ENCODE measurements at places on chromosomes 12 and 14.
A peak's percentile ranks its signal among the peaks of the same experiment; 100 is the strongest.

- no peak for DNase-seq
Observed at GRCh38 chr12:112153893-112154219, 28.5 kb downstream of the TRAFD1 start.

DNA sequence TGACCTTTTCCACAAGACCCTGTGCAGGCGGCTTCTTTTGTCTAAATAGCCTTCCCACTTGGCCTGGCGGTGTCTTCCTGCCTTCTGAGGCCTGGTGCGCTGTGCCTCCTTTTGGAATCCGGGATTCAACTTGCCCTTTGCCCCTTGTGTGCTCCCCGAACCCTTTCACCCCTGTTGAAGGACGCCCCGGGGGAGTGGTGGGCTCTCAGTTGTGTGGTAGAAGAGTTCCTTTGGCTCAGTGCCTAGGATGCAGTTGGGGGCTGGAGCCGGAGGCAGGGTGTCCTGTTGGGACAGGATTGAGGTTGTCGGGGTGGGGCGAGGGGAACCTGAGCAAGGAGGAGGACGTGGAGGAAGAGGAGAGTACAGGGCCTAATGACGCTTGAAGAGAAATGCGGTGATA, 34.5 kb downstream of the KLC1 start:
- DNase-seq = no peak

DNA sequence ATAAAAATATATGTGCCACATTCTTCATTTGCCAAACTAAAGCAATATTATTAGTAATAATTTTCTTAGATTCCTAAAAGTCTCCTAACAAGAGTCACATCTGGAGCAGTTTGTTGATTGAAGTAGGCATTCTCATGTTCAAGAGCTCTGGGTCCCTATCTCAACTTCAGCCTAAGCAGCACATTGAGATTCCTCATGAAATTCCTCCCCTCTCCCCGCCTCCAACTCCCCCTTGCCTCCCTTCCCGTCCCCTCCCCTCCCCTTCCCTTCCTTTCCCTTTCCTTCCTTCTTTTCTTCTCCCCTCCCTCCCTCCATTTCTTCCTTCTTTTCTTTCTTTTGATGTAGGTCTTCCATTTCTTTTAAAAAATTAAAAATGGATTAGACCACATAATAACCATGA, 48.7 kb upstream of the NAV3 start:
- no peak for DNase-seq

- no peak for DNase-seq
Observed at GRCh38 chr14:31950764-31951637, 126.1 kb upstream of the ARHGAP5 start.

- DNase-seq = no peak
Observed at GRCh38 chr12:62370189-62370588, 96.4 kb upstream of the MON2 start.

- no peak for DNase-seq
Observed at GRCh38 chr14:99272899-99273765, 1.1 kb upstream of the BCL11B start.

- no peak for DNase-seq
Observed at GRCh38 chr12:124852329-124852831, 11.3 kb downstream of the SCARB1 start.

DNA sequence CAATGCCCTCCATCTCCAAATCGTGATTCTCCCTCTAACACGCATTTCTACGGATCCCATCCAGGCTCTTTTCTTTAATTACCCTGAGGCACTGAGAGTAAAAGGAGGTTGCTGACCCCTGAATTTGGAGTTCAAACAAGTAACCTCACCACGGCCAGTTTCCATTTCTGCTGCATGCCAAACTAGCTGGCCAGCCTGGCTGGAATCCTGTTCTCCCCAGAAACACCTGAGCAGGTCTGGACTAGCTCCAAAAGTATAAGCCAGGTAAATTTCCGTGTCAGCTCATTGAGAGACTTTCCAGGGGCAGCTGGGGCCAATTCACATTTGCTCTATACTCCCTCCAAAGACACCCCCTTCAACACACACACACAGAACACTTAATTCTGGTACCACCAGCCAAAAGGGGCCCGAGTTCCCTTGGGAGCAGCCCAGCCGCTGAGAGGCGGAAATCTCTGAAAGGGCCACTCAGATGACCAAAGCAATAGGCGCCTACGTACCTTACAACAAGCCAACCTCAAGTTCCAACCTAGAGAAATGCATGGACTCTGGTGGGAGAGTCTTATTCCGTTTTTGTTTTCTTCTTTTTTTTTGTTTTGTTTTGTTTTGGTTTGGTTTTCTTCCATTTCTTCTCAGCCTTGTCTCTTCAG, 131.4 kb downstream of the NDUFA12 start:
- DNase-seq = no peak

DNA sequence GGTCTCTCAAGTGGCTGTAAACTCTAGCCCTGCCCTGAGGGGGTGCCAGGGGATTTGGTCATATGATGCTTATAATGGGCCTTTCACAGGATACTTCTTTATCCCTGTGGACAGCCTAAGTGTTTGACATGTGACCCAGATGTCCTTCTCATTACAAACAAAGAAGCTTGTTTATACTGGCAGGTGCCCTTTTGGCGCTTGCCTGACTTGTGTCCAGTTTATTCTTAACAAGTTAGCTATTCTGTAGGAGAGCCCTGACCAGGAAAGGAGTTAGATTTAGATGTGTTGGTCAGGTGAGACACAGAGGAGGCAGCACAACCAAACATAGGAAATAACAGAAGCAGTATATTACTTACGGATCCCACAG, 51.9 kb downstream of the CCDC91 start:
- DNase-seq = no peak

DNA sequence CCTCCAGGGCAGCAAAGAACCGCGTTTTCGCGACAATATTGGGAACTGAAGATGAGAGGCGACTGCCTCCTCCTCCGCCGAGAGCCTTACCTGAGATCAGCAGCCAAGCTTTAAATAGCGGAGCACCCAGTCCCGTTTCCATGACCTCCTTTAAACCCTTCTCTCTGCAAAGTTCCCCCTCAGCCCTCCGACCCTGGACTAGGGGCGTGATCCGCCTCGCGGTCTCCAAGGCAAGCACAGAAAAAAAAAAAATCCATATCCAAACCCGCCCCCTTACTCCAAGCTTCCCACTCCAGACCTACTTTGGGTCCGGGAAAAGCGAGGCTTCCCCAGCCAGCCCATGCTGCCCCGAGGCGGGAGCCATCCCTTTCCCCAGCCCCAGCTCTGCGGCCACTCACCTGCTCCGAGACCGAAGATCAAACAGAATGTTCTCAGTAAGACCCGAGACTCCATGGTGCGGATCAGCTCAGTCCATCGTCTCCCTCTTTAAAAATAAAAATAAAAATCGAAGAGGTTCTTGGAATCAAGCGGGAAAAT, 630 bp downstream of the NELL2 start:
- DNase-seq = no peak

- DNase-seq = no peak
Observed at GRCh38 chr12:6810758-6811157, 10.9 kb upstream of the GPR162 start.

- DNase-seq = no peak
Observed at GRCh38 chr14:32412532-32412931, 83.4 kb downstream of the AKAP6 start.

- DNase-seq = no peak
Observed at GRCh38 chr12:24185782-24186181, 236.3 kb upstream of the SOX5 start.

DNA sequence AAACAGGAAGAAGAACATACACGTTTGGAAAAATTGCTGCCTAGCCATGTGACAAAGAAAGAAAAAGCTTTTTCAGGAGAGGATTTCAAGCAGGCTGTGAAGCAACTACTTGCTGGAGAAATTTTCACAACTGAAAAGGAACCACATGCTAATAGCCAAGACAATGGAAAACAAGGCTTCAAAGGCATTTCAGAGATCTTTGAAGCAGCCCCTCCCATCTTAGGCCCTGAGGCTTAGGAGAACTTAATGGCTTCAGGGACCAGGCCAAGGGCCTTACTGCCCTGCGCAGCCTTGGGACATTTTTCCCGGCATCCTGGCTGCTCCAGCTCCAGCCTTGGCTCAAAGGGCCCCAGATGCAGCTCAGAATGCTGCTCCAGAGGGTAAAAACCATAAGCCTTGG, 255.9 kb upstream of the ARID2 start:
- no peak for DNase-seq

GRCh38 chr14:21820631-21821030, 147.0 kb upstream of the OR4E1 start:
- DNase-seq = no peak

GRCh38 chr14:68284333-68284732, 464.8 kb downstream of the RAD51B start:
- no peak for DNase-seq

DNA sequence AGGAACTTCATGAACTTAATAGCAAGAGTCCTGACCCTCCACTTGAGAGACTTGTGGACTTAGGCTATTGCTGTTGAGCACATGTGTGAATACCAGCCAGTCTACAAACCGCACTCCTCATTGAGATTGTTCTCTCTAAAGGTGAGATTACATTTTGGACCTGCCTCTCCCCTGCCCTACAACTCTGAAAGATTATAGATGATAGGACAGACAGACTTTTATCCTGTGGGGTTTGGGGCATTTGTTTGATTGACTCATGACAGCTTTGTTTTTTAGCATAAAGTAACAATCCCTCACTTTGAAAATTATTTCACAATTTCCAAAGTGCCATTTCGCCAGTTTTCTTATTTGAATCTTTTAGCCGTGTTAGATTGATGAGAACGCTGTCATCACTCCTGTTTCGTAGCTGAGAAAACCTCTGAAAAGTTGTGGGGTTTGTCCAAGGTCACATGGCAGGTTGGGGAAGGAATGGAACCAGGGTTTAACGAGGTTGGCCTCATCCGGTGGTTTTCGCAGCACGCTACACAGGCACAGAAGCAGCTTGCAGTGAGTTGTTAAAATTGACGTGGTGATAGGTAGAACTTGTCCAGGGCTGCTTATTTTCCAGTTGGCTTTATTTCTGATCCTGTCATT, 836 bp downstream of the EVL start:
- no peak for DNase-seq

- peak; percentile 71 for DNase-seq
Observed at GRCh38 chr14:99729991-99730875, 46.1 kb downstream of the CYP46A1 start.

- no peak for DNase-seq
Observed at GRCh38 chr12:7197841-7198240, 8.4 kb downstream of the PEX5 start.

- DNase-seq = no peak
Observed at GRCh38 chr14:68262567-68262966, 443.0 kb downstream of the RAD51B start.

GRCh38 chr14:53510281-53510912, 357.3 kb upstream of the DDHD1 start:
- no peak for DNase-seq

- DNase-seq = no peak
Observed at GRCh38 chr12:91364471-91365184, 182.0 kb upstream of the DCN start.

- DNase-seq = no peak
Observed at GRCh38 chr12:52366738-52367485, at the start of gene KRT85. Gene KRT85, minus strand, starts transcription at chr12:52367481. Its CDS starts 76 bp downstream, at chr12:52367405.

DNA sequence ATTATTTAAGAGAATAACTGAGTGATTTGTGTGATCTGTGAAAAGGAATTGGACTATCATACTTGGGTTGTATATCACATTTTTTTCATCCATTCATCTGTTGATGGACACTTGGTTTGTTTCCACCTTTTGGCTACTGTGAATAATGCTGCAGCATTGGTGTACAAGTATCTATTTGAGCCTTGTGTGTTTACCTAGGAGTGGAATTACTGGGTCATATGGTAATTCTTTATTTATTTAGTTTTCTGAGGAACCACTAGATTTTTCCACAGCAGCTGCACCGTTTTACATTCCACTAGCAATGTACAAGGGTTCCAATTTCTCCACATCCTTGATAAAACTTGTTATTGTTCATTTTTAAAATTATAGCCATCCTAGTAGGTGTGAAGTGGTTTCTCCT, 56.1 kb downstream of the APAF1 start:
- DNase-seq = no peak

DNA sequence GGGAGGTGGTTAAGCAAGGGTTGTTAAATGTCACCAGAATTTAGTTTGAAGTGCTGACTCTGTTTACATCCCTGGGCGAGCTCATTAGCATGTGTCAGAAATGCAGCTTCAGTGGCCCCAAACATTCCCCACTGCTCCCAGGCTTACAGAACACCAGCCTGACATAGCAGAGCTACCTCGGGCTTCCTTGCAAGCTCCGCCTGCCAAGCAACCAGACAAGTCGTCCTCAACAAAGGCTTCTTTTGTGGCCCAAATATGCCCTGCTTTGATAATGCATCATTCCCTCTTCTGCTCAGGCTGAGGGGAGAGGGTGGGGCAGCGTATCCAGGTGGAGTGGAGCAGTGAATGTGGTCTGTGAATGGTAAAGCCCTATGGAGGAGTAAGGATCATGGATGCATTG, 28.0 kb downstream of the ERH start:
- no peak for DNase-seq

GRCh38 chr12:29277231-29277630, 103.7 kb downstream of the ERGIC2 start:
- no peak for DNase-seq

DNA sequence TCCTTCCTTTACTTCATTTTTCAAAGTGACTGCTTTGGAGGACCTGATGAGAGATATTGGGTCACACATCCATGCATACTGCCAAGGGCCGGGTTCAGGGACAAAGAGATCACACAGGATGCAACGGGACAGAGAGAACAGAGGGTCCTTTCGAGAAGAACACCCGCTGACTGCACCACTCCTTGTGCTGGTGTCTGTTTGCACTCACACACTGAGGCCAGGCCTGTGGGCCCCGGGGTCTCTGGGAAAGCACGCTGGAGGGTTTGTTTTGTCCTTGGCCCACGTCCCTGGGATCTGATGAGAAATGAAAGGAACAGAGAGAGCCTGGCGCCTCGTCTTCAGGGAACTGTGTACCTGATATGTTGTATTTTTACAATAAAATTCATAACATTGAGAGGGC, 42.2 kb downstream of the PAH start:
- DNase-seq = no peak

DNA sequence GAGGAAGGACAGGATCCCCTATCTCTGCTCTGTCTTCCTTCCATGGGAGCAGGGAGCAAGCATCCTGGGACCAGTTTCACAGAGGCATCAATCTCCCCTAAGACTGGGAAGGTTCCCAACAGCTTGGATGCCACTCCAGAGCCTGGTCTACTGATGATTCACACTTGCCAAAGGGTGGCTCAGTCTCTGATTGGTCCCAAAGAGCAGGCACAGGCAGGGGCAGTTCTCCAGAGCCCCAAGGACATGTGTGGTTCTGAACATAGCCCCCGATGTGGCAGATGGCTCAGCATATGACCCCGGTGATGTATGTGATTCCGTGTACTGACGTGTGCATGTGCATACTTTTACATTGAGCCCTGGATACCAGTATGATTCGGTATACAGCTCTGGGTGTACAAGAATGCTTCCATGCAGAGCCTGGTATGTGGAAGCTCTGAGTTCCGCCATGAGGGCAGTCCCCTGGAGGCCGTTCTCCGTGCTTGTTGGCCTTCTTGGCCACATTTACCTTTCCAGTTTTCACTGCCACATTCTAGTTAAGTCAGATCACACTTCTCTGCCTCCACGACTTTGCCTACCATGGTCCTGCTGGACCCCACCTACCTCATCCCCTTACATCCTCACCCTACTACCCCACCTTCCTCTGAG, 21.2 kb downstream of the ITGA7 start:
- DNase-seq = no peak

GRCh38 chr14:104865081-104865630, at the start of gene CEP170B:
Gene CEP170B, plus strand, starts transcription at chr14:104865268. Its CDS starts 3,183 bp downstream, at chr14:104868451.
- DNase-seq = no peak

GRCh38 chr14:104293851-104294627, 155.7 kb downstream of the KIF26A start:
- peak; percentile 58 for DNase-seq

- peak; percentile 79 for DNase-seq
Observed at GRCh38 chr12:92144631-92145480, 790 bp downstream of the BTG1 start.

- no peak for DNase-seq
Observed at GRCh38 chr12:59803735-59804134, 207.9 kb downstream of the SLC16A7 start.
